ENCODE measurements at places on chromosomes 6 and 20.

GRCh38 chr6:127190552-127190951 is 72.1 kb downstream of the RSPO3 start:
- no peak for DNase-seq

DNA sequence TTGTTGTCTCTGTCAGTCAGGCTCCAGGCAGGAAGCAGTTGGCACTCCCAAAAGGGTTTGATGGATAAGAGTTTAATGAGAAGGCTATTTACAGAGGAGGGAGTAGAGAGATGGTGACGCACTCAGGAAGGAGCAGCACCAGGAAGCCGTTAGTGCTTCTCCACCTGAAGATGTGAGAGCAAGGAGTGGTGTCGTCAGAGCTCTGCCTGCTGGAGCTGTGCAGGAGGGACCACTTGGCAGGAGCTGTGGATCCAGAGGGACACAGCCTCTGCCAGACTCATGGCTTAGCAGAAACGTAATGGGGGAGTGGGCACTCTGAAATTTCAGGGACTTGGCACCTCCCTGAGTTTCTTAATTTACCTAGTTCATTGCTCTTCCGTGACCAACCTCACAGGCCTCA is 16.8 kb downstream of the DAAM2 start:
- no peak for DNase-seq

DNA sequence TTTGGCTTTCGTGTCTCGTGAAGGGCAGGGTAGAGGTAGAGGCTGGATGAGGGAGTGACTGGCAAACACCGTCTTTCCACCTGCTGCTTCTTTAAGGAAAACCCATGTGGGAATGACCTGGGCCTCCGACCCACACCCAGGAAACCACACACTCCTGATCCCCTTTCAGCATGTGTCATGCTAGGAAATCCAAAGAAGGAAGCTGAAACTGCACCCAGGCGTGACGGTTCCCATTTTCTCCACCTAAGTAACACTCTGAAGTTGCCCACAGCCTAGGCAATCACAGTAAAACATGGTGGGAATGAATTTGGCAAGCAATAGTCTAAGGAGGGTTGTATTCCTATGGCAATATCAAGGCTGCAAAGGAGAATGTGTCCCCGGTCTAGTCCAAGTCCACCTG is 538.4 kb upstream of the NOX3 start:
- no peak for DNase-seq

GRCh38 chr6:133730881-133731280 is 158.0 kb upstream of the TCF21 start:
- no peak for DNase-seq

- no peak for DNase-seq
These were observed 151.0 kb downstream of the ZDHHC14 start for GRCh38 chr6:157531986-157532365.

- DNase-seq, result no peak
These were observed 79.9 kb downstream of the SLC22A3 start for GRCh38 chr6:160428069-160428430.

GRCh38 chr20:64766-65322 is 22.6 kb upstream of the DEFB125 start:
- no peak for DNase-seq

DNA sequence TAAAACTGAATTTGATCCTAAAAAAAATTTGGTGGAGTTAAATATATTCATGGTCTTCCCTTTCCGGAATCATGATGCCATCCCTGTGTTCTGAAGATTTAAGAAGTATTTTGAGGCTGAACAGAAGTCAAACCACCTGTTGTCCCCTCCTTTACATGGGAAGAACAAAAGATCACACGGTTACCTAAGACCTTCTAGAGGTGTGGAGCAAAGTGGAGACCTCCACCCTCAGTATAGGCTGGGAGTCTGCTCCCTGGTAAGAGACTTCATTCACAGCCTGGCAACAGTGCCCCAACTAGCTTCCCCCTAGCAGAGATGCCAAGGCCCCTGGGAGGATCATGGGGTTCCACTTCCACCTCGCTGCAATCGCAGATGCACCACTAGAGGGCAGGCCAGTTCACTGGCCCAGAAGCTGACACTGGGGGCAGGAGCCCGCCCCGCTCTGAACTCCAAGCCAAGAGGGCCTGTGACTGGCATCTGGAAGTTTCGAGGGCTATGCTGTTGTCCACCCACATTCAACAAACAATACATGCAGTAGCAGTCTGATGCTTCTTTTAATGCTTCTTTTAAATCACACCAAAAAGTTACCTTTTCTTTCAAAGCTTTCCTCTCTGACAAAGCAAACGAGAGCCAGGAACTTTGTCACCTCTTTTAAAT is 19.5 kb upstream of the UBE2J1 start:
- peak; percentile 50 for DNase-seq

DNA sequence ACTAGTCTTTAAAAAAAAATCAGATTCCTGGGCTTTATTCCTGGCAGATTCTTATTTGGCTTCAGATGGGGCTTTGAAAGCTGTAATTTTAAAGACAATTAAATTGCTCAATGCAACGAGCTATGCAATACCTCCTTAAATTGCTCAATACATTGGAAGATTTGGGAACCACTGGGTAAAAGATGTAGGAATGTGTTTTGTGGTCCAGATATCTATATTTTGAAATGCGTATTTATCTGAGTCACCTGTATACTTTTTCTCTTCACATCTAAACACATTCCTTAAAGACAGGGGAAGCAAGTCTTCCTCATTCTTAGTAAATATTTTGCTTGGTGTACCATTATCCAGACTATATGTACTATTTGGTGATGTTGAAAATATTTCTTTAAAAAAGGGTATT is 29.6 kb upstream of the MAP7 start:
- no peak for DNase-seq

GRCh38 chr20:63163596-63164483 is 52.1 kb downstream of the YTHDF1 start:
- no peak for DNase-seq

- DNase-seq, result no peak
These were observed 114.7 kb upstream of the ZNF217 start for GRCh38 chr20:53708129-53708968.

DNA sequence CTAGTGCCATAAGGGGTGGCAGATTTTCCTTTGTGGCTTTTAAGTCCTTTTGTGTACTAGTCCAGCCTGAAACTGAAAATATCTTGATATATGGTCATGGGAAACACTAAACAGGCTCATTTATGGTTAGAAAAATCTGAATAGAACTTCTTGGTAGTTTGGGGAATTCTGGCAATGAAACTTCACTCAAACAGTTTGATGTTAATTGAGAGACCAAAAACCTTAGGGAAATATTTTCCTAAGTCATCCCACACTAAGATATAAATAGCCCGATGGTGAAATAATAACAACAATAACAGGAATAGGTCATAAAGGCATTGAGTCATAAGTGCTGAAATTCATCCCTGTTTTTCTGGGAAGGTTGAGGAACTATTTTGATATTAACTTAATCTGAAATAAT is 146.2 kb upstream of the SMLR1 start:
- DNase-seq, result no peak

DNA sequence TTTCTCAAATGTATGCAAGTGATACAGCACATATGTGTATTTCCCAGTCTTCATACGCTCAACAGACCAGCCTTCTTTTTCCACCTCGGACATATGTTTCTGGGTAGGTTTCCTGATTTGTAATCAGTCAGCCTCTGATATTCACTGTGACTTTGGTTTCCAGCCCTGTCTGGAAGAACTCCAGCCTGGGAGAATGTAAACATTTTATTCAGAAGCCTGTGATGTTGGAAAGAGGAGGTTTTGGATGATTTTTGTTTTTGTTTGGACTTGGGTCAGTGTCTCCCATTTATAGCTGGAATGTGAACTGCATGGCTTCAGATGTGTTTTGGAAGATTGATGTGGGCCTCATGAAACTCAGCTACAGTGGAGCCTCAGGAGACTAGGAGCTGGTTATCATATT is 172.2 kb upstream of the CENPW start:
- DNase-seq, result no peak

DNA sequence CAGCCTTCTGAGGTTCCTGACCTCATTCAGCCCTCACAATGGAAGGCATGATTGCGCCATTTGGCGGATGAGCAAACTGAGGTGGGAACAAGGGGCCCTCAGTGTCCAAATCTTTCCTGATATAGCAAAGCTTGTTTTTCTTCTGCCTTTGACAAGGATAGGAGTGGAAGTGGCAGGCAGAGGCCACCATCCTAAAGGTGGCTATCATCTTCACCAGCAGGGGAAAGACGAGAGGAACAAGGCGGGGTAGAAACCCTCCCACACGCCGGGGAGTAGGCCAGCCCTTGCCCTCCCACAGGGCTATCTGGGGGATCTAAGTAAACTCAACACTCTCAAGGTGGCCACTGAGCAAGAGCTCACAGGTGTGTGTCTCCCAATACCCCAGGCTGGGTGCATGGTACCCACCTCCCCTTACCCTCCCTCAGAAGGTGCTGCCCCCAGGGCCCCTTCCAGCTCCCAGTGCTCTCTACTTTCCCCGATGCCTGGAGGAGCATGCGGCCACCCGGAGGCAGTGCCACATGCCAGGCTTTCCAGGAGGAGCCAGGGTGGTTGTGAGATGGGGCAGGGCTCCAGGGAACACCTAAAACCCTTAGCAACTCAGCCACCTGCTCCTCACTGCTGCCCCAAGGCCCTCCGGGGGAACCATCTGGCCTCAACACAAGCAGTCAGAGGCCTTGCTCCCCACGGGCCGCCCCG is 11.2 kb downstream of the SPDEF start:
- DNase-seq, result no peak

- DNase-seq, result no peak
These were observed 31.3 kb upstream of the ADGRF1 start for GRCh38 chr6:47073125-47074110.

DNA sequence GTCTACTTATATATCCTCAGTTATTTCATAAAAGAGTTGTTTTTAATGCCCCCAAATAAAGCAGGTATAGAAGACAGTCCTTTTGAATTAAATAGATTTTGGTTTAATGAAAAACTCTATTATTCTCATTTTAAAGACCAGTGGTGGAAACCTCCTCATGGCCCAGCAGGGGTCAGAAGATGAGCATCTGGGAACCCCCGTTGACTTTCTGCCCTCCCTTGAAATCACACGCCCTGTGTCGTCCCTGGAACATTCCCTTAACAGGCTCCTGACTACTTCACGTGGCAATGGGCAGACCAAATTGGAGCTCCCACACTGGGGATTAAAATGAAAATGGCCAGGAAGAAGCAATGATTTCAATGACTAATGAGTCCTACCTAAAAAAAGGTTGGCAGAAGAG is 220.9 kb downstream of the KIF16B start:
- no peak for DNase-seq

DNA sequence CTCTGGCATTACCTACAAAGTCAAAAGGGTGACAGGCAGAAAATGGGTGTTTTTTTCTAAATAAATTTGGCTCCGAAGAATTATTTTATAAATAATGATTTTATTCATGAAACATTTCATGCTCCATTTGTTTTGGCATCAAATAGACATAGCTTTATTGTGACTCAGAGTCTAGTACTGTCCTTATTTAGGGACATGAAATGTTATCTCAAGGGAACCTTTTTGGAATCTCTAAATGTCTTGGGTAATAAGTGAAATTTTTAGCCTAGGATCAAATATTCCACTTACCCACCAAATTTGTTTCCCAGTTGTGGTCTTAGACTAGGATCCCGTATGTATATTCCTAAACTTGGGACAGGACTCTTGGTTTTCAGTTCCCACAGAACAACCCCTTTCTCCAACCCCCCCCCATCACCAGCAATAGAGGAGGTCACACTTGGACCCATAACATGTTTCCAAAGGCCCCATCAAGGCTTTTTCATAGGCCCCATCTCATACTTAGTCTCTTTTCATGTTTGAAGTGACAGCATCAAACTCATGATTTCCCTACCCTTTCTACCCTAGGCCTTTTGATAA is 81.8 kb downstream of the JAG1 start:
- DNase-seq, result no peak

- DNase-seq, result no peak
These were observed 17.1 kb downstream of the NPEPL1 start for GRCh38 chr20:58709703-58710039.

DNA sequence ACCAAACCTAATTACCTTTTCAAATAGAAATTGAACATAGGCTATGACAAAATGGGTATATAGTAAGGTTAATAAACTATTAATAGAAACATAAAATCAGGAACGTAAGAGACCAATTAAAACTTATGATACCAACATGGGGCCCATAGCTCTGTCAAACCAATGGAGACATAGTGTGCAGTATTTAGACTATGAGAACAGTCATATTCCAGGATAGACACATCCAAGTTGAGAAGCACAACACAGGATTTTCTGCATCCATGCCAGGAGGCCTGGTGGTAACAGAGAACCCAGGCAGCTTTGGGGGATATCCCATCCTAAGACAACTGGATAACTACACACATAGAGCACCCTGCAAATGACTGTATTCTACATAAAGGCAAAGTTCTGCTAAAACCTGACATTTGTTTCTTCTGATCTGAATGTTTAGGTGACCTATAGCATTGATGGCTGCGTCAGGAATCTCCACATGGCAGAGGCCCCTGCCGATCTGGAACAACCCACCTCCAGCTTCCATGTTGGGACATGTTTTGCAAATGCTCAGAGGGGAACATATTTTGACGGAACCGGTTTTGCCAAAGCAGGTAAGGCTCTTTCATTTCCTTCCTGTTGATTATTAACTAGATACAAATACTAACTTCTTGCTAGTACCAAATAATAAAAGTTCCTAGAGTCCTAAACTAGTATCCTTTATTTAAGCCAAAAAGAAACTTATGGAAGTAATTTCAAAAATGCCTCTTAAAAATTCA is 202.7 kb downstream of the ARHGAP18 start:
- no peak for DNase-seq

DNA sequence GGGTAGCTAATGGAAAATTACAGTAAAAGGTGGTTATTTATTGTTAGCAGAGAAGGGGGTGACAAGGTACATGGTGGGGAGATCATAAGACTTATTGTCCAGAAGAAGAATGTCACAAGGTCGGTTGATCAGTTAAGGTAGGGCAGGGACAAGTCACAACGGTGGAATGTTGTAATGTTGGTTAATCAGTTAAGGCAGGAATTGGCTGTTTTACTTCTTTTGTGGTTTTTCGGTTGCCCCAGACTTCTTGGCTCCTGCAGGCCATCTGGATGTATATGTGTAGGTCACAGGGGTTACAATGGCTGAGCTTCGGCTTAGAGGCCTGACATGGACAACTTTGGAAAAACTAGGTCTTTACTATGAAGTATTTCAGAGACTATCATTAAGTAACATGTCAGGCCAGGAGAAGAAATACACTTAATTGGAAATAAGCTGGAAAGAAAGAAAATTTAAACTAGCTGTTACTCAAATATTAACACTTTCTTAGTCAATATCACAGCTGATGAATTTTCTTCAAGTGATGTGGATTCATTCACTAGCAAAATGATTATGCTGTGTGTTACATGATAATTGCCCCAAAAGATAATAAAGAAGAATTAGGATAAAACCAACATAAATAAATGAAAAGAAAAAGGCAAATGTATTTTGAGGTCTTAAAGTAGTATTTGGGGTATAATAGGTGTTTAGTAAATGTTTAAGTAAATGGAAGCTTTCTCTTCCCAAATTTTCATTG is 4.4 kb downstream of the AIG1 start:
- DNase-seq, result no peak

DNA sequence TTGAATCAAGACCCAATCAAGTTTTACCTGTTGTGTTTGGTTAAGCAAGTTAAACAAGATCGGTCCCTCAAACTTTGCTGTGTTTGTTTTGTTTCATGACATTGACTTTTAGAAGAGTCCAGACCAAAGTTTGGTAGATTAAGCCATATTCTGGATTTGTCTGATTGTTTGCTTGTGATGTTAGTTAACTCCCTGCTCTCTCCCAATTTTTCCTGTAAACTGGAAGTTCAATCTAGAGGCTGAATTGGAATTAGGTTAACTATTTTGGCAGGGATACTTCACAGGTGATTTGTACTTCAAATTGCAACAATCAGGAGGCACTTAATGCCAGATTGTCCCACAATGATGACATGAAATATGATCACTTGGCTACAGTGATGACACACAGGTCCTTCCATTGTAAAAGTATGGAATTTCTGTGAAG is 13.6 kb upstream of the SH3BGRL2 start:
- DNase-seq, result no peak

All from activated naive CD4-positive, alpha-beta T cell (primary cell).